ENCODE measurements at places on chromosomes 4 and X.

GRCh38 chr4:52983563-52984303 is 121.6 kb downstream of the RASL11B start:
- DNase-seq = no peak

GRCh38 chrX:153981771-153982533 is 9.4 kb downstream of the TMEM187 start:
- DNase-seq = peak; percentile 37

DNA sequence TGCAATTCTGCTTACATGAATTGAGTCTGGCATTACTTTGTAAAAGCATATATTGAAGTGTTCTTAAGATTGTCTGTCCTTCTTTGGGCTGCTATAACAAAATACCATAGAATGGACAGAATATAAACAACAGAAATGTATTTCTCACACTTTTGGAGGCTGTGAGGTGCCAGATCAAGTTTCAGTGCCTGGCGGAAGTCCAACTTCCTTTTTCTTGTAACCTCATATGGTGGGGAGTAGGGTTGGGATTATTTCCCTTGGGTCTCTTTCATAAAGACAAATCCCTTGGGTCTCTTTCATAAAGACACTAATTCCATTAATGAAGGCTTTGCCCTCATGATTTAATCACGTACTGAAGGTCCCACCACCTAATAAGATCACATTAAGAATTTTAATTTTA is 199.3 kb upstream of the GRID2 start:
- no peak for DNase-seq

DNA sequence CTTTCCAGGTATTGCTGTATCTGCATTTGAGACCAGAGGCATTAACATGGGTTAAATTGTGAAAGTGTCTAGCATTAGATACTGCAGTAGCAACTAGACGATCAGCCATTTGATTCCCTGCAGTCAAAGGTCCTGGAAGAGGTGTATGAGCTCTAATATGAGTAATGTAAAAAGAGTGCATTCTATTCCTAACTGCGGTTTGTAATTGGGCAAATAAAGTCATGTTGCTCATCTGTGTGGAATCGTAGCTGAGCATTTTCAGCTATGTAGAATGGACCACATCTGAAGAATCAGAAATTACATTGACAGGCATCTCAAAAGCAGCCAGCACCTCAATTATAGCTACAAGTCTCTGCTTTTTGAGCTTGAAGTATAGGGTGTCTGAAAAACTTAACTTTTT is 157.6 kb downstream of the ZNF518B start:
- DNase-seq = no peak

DNA sequence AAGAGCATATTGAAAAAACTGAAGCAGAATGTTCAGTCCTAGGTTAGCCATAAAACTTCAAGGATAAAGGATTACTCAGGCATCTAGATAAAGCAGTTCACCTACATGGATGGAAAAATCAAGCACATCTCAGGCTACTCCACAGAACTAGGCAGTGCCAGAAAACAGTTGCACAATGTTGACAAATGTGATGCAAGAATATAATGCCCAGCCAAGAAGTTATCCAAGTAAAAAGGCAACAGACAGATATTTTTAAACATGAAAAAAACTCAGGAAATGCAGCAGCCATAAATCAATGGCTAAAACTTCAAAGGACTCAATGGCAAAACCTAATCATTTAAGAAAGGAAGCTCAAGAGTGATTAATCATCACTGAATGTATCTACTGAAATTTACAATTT is 456.0 kb upstream of the FAM241A start:
- DNase-seq = no peak

DNA sequence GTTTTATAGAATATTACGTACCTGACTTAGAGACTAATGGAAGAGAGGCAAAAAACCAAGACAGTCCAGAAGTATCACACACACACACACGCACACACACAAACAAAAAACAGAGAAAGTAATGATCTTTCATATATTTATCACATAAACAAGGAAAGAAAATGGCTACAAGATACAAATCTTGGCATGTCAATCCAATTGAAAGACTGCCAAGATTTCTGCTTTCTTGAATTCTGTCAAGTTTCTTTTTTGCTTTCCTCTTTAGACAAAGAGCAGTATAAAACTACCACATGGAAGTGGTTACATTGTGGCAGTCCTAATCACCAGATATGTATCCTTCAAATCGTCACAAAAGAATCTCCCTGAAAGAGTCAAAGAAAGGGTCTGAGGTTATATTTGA is 2097.4 kb upstream of the AGA start:
- no peak for DNase-seq

DNA sequence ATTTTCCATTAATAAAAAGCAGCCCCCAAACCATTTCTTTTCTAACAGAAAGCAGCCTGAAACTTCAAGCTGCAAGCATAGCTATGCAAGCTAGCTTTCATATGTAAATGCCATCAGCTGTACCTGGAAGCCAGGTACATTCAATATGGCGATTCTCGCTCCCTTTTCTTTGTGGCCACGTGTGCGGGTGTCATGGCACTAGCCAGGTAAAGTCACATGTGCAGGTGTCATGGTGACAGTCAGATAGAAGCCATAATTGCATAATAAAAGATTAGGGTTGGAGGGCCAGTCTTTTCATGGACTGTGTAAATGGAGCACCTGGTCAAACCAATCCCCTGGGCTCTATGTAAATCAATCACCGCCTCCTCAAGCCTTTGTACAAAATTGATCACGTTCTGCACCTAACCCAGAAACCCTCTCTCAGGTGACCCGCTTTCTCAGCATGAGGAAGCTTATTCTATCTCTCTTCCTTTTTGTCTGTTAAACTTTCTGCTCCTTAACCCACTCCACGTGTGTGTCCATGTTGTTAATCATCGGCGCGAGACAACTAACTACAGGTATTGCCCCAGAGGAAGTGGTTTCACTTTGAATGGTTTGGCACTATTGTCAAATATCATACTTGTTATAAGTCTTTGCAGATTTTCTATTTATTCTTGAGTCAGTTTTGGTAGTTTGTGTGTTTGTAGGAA is 18.0 kb upstream of the RHOXF2 start:
- no peak for DNase-seq

DNA sequence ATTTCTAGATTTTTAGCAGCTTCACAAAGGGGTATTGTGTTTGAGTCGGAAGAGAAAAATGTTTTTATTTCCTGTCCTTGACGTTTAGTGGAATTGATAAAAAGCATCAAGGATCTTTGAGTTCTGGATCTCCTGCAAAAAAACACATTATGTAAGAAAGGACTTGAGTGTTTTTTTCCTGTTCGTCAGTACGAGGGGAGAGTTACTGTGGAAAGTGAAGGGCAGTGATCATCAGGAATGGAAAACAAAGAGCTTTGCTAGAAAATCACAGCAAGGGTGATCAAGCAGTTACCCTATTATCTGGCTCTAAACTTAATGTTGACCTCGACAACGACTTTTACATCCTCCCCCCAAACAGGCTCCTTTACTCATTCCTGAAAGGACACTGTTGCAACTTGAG is 7.3 kb downstream of the LIMCH1 start:
- DNase-seq = no peak

GRCh38 chrX:66731398-66731797 is 92.5 kb upstream of the EDA2R start:
- no peak for DNase-seq

DNA sequence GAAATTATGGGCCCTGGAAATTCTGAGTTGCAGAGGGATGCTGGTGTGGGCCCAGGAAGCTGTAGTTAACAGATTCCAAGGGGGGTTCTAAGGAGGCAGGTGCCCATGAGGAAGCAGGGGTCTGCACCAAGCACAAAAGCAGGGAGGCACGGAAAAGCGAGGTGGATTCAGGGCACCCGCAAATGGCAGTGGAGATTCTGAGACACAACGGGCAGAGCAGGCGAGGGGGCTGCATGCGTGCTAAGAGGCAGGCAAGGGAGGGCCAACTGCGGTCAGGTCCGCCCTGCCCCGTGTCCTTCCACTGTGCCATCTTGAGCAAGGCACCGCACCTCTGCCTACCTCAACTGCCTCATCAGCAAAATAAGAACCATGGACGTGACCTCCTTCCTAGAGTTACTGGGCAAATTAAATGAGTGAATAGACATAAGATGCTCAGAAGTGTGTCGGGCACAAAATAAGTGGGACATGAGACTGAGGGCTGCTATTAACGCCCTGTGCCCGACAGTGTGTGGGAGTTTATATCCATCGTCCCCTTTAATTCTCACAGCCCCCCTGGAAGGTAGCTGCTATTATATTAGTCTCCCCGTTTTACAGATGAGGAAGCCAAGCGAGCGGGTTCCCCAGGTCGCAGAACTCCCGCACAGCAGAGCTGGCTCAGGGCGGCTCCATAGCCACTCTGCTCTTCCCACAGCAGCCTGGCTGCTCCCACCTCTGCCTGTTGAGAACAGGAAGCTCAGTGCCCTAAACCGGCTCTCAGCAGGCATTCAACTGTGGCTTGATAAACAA is 67.6 kb downstream of the PPP2R2C start:
- DNase-seq = no peak

- DNase-seq = no peak
Measured at GRCh38 chr4:149031399-149031798, 589.2 kb upstream of the NR3C2 start.

GRCh38 chrX:27444093-27444908 is 18.8 kb downstream of the PPP4R3C start:
- DNase-seq = no peak

DNA sequence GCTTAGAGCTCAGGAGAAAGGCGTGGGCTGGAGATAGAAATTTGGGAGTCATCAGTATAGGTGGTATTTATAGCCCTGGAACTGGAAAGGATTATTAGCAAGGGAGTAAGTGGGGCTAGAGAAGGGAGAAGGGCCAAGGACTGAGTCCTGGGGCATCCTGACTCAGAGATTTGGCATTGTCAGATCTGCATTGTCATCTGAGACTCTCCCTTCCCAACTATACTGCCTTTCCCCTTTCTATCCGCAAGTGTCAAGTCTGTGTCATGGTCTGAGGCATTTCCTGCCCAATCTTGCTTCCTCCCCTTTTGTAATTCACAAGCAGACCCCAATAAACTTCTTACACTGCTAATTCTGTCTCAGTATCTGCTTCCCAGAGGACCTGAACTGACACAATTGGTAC is 24.4 kb upstream of the SLC25A43 start:
- DNase-seq = no peak

DNA sequence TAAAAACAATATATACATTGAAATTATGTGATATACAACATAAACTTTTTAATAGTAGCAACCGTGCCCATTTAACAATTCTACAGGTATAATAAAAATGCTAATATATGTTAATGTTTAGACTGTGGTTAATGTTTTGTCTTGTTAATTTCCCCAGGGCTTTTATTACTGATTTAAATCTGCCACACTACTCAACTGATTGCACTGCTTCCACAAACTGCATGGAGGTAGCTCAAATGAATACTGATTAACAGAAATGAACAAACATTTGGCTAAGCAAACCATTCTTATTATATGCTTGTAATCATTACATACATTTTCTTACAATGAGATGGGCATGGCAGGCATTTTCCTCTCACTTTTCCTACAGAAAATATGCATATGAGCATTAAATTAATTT is 275.9 kb downstream of the GPC3 start:
- DNase-seq = no peak

DNA sequence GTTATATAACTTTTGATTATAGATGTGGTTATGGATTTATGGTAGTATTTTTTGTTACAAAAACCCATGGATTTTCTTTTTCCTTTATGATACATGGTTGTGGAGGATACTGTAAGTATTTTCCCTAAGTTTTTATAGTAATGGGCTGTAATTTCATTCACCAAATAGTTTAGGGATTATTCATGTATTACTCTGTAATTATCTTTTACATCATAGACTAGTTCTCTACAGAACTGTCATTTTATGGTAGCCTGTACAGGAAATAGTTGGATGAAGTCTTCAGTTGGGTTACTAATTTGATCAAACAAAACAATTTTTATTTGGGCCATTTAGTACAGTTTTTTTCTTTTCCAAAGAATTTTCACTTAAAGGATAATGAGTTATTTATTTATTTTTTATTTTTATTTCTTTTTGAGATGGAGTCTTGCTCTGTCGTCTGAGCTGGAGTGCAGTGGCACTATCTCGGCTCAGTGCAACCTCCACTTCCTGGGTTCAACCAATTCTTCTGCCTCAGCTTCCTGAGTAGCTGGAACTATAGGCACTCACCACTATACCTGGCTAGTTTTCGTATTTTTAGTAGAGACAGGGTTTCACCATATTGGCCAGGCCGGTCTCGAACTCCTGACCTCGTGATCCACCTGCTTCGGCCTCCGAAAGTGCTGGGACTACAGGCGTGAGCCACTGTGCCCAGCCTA is 42.1 kb downstream of the RBPJ start:
- no peak for DNase-seq

DNA sequence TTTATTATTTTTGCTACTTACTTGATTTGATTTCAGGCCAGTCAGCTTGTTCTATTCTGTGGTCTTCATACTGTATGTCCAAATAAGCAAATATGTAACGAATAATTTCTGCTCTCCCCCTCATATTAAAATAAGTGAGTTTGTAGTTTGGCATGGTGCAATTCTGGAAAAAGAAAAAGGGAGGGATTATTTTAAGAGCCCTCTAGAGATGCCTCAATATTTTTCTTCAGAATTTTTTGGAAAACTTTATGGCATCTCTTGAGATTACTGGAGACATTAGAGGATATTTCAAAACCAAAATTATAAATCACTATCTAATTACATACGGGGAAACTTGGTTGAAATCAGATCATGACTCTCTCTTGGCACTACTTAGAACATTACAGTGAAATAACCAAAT is 8.2 kb downstream of the HPGDS start:
- no peak for DNase-seq

DNA sequence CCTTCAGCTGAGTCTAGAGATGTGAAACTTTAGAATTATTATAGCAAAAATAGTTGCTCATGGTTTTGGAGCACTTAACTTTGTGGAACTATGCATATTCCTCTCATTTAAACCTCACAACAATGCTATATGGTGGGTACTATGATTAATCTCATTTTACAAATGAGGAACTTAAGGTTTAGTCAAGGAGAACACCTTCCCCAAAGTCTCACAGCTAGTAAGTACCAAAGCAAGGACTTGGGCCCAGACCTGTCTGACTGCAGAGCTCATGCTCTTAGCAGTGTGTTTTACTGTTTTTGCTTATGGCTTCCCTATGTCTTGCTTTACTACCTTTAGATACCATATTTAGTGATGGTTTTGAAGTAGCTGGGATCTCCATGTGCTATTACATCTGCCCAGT is 5.1 kb downstream of the UBE2A start:
- DNase-seq = no peak

DNA sequence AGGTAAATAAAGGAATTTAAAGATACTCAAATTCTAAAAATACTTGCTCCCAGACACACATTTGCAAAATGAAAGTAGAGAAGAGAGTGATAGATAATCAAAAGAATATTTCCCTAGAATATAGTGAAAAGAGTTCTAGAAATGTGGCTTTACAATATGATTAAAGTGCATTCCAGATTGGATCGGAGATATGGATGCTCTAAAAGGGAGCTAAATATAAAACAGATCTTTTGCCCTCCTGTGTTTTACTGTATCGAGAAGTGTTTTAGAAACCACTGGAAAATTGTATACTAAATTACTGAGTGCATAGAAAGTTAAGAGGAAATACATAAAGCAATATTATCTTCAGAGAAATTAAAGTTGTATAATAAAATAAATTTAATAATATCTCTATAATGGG is 1392.0 kb downstream of the TECRL start:
- DNase-seq = no peak

- DNase-seq = no peak
Measured at GRCh38 chr4:123632693-123633030, 236.1 kb downstream of the SPRY1 start.

GRCh38 chrX:41889317-41890025 is 33.9 kb downstream of the CASK start:
- no peak for DNase-seq

Measured in T-cell (primary cell).